ENCODE measurements at places on chromosomes 5 and 9.

DNA sequence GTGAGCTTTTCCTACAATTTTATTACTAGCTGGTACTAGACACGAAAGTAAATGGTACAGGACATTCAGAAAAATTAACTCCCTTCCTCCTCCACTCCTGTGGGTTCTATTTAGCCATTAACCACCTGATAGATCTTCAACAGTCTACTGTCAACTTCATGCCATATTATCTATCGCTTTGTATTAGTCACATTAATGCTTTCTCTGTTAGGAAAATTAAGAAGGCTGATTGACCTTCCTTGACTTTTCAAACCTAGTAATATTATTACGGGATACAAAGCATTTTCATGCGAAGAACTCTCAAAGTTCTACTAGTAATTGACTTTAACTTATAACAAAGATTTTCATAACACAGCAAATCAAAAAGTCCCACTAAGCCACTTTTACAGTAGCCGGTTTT is 1.2 kb downstream of the TEX10 start:
- no peak for DNase-seq

GRCh38 chr5:75534734-75535133 is 23.0 kb downstream of the POLK start:
- no peak for DNase-seq

DNA sequence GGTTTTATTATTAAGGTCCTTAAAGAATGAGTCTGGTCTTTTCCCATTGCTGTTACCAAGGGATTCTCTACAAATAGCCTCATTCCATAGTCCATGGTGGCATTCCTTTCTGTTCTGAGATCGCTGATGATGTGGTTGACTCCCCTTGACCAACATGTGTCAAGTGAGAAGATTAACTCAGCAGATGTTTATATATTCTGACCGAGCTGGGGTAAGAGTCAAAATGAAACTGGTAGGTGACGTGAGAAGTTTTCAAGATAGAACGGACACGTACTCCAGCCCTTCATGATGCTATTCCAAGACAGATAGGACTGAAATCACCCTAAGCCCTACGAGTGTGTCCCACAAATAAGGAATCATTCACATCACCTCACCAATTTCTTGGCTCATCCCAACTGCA is 155.5 kb upstream of the WWC1 start:
- DNase-seq = no peak

- no peak for DNase-seq
Observed at GRCh38 chr9:91421128-91421765, 2.4 kb downstream of the NFIL3 start.

- no peak for DNase-seq
Observed at GRCh38 chr5:158992037-158992740, 107.5 kb downstream of the EBF1 start.

DNA sequence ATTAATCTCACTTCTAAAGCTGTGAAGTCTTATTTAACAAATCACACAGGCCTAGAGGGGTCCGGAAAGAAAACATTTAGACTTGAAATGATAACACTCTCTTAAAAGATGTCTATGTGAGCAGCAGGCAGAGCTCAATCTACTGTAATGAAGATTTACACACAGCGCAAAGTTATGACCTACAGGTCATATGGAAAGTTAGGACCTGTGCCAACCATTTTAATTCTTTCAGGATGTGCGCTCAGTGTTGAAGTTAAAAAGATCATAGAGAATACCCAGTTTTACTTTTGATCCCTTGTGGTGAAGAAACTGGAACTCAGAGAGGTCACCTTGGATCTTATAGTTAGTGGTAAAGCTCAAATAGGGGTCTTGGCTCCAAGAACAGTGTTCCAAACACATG is 3.1 kb upstream of the CREBRF start:
- DNase-seq = no peak

DNA sequence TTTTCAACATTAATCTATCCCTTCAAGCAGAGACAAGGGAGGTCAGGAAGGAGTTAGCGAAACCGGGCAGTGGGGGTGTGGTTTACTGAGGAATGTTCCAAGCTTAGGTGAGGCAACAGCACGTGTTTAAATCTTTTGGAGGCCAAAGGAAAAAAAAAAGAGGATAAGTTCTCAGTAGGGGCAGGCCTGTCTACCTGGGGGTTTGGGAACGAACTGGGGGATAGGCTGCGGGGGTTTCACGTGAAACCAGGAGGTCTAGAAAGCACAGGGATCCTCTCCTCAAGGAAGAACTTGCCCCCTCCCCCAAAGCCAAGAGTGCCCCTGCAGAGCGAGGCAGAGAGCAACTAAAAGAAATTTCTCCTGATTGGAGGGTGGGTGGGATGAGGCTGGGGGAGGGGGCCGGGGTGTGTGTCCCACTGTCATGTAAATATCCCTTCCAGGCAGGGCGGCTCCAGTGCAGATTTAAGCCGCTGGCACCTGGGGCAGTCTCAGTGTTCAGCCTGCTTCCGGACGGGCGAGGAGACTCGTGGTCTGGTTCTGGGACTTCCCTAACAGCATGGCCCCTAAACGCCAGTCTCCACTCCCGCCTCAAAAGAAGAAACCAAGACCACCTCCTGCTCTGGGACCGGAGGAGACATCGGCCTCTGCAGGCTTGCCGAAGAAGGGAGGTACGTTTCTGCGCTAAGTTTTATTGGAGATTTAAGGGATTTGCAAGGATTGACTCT is 5.5 kb upstream of the SET start:
- DNase-seq = no peak

DNA sequence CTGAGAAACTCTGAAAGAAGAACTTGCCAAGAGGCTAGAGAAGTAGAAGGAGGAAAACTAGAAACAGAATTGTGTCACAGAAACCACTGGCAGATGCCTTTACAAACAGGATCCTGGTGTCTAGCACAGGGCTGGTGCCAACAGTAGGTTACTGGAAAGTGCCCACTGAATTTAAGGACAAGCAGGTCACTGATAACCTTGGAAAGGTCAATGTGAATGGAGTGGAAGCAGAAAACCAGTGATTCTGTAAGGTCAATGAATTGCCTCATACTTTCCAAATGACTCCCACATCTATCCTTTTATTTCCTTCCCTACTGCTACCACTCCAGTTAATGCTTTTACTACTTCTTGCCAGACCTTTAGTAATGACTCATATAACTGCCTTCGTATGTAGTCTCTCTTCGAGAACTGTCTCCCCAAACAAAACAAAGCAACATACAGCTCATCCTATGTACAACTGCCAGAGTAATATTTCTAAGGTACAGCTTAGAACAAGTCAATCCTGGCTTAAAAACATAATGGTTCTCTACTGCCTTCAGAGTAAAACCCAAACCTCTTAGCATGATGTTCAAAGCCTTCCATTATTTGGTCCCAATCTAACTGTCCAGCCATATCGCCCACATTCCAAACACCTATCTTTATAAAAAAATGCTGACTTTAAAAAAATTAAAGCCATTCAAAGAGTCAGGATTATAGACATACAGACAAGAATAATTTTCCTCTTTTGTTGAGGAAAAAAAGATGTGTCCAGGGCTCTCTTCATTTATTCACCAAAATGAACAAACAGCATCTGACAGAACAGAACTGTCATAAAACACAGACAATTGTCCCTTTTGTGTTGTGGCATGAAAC is 52.5 kb downstream of the NR3C1 start:
- no peak for DNase-seq

DNA sequence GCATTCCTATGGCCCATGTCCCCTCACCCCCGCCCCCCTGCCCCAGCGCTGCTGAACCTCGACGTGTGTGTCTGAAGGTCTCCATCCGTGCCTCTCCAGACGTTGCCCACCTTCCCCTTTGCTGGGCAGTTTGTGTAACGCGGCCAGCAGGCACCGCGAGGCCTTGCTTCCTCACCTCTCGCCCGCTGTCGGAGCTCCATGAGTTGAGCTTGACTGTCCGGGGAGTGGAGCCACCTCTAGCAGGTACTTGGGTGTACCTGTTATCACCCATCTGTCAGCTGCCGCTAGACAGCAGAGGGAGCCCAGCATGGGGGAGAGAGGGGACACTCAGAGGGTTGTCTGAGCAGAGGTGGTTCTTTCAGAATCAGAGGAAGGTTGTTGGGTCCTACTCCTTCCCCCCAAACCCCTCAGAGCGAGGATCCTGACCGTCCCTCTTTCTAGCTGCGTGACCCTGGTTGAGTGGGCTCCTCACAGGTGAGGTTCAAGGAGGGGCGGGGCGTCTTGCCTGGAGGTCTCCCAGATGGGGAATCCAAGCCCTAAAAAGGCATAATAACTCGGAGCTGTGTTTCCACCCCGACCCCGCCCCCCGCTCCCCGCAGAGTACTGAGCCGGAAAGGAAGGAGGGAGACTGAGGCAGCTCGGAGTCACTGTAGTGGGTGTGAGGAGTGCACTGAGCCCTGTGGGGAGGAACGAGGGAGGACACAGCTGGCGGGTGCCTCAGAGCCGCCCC is 184.7 kb downstream of the C9orf50 start:
- no peak for DNase-seq

- no peak for DNase-seq
Observed at GRCh38 chr5:68193481-68194036, 22.0 kb upstream of the PIK3R1 start.

DNA sequence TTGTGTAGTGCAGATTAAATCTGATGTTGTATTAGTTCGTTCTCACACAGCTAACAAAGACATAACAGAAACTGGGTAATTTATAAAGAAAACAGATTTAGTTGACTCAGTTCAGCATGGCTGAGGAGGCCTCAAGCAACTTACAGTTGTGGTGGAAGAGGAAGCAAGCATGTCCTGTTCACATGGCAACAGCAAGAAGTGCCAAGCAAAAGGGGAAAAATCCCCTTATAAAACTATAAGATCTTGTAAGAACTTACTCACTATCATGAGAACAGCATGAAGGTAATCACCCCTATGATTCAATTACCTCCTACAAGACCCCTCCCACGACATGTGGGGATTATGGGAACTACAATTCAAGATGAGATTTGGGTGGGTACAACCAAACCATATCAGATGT is 238.6 kb upstream of the PRR16 start:
- DNase-seq = no peak

DNA sequence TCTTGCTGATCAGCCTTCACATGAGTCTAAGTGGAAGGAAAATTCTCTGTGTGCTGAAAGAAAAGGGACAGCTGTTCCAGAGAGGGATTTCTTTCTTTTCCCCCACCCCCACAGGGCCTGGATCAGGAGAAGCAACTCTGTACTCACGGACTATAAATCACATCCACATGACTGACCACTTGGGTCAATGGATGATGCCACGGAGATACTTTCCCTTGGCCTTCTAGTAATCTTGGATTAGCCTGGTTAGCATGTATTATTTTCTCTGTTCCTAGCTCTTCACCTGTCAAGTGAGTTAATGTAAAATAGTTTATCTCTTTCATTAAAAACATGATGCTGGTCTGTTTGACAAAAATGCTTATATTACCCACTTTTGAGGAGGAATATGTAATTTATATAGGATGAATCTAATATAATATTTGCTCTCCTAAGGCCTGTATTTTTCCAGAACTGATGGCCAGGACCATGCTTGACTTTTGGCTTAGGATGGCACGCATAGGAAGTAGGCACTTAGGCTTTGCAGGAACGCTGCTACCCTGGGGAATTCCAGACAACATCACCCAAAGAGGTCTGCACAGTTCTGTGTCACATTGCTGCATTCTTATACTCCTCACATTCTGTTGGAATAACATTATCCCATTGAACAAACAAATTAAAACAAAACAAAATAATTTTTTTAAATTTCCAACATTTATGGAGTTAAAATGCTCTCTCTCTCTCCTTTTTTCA is 892.1 kb downstream of the TLE1 start:
- DNase-seq = no peak

- no peak for DNase-seq
Observed at GRCh38 chr5:6480133-6481051, 31.7 kb downstream of the UBE2QL1 start.

GRCh38 chr5:142600611-142601358 is 85.1 kb downstream of the FGF1 start:
- no peak for DNase-seq

GRCh38 chr5:65055938-65056337 is 287.2 kb downstream of the CWC27 start:
- no peak for DNase-seq

- DNase-seq = no peak
Observed at GRCh38 chr5:136907371-136907770, 542.0 kb upstream of the TRPC7 start.

DNA sequence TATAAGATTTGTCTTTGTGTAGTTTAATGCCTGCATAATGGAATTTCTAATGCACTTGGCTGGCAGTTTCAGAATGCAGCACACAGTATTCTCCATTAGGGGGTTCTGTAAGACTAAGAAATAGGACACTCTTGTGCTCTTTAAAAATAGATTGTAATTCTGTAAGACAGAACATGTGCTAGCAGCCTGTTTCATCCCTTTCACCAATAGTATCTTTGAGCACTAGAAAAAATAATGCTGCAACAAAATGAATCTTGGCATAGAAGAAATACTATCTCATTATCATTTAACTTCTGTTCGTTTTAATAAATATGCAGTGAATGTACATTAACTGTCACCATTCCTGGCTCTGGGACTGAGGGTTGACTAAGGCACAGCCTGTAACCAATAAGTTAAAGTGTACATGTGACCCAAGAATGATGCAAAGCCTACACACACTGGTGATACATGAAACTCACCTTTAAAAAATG is 23.8 kb upstream of the ZNF622 start:
- no peak for DNase-seq

- DNase-seq = no peak
Observed at GRCh38 chr5:158814521-158814920, 285.2 kb downstream of the EBF1 start.

DNA sequence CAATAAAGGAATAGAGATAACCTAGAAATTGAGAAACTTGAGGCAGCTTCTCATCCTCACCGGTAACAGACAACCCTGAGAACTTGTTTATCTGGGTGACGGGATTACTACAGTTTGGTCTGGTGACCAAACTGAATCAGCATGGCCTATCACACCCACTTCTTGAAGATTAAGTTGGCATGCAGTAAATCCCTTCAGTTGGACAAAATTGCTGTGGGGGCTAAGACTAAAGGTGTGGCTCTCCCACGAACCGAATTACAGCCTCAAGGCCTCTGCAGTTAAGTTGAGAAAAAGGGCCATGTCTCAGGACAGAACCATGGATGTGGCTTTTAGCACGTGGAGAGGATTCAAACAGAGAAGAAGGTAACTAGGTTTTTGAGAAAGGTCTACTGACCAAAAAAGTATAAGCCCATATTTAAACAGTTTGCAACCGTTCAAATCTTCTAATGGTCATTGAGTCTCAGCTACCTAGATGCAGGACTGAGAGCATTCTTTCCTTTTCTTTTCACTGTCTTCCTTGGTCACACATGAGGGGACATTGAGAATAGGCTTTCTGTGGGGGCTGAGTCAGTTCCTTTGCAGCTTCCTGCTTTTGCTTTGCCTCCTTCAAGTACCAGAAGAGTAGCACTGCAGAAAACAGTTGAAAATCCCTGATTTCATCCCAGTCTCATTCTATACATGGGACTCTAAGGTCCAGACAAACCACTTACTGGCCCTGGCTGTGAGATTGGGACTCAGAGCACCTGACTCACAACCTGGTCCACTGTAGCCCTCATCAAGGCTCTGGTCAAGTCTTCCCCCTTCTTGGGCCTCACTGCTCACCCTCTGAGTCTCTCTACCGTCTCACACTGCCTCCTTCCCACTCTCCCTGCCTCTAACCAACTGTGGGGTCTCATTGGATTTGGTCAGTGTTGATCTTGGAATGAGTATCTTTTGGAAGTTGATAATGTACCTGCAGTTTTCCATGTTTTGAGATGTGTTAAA is 30.9 kb downstream of the PDE6A start:
- no peak for DNase-seq

Data from T-helper 1 cell (primary cell).